ENCODE measurements at places on chromosomes 1 and 21.

DNA sequence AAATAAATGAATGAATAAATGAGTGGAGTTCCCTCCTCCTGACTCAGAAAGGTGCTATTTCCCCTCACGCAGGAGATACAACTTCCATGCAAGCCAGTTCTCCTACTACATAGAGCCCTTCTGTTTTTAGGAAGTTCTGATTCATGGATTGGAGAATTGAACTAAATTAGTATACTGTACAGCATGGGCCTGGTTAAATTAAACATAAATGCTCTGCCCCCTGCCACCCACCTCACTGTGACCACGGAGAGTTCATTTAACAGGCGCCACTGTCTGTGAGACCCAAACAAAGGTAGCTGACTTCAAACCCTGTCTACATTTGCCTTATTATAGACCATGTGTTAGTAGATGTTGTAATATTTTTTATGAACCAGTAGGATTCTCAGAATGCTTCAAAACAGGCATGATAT lies 9.1 kb upstream of the IRF2BP2 start:
- no peak overlapping the region for H3K4me3 ChIP-seq
- H3K36me3 ChIP-seq, result no peaks in the 10 kb centered on the region
- H3K27me3 ChIP-seq, result no peaks in the 10 kb centered on the region
- peaks cover 21% of the 10 kb centered on the region for H3K4me1 ChIP-seq
- H3K27ac ChIP-seq, result no peak overlapping the region

- H3K27ac ChIP-seq, result no peak overlapping the region
- H3K27me3 ChIP-seq, result peaks cover 19% of the 10 kb centered on the region
- no peaks in the 10 kb centered on the region for H3K36me3 ChIP-seq
- peaks cover 9% of the 10 kb centered on the region for H3K4me1 ChIP-seq
- no peak overlapping the region for H3K4me3 ChIP-seq
Measured at GRCh38 chr1:36118447-36119204, 6.4 kb downstream of the COL8A2 start.

DNA sequence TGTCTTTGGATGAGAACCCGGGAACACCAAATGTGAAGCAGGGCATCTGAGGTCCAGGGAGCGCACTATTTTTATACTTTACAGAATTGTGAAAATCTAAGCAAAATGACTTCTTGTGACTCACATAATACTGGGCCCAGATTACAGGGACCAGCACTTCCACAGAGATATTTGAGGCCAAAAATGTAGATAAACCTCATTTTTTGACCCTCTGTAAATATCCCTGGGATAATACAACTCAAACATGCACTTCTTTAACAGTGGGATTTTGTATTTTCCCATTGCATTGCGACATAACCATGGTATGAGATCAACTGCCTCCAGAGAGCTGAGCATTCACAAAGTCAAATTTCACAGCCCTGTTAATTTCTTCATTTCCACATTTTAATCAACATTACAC lies 289.4 kb upstream of the ADGRL4 start:
- H3K36me3 ChIP-seq, result no peaks in the 10 kb centered on the region
- no peaks in the 10 kb centered on the region for H3K27me3 ChIP-seq
- no peak overlapping the region for H3K27ac ChIP-seq

DNA sequence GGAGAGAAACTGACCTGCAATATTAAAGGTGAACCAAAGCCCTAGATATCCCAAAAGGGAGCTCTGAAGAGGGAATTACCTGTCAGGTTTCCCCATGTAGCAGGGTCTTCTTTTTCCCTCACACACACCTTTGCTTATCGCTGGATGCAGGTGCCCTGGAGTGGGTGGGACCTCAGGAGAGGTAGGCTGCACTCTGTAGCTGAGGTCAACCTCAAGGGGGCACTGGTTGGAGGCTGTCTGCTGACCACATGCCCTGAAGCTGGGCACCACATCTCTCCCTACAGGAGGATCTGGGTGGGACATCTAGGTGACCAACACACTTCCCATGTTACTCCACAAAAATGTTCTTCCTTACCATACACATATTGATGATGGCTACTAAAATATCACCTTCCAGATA lies 298.7 kb upstream of the USP25 start:
- no peak overlapping the region for H3K27ac ChIP-seq
- no peak overlapping the region for H3K4me3 ChIP-seq
- H3K36me3 ChIP-seq, result no peaks in the 10 kb centered on the region
- no peaks in the 10 kb centered on the region for H3K27me3 ChIP-seq

DNA sequence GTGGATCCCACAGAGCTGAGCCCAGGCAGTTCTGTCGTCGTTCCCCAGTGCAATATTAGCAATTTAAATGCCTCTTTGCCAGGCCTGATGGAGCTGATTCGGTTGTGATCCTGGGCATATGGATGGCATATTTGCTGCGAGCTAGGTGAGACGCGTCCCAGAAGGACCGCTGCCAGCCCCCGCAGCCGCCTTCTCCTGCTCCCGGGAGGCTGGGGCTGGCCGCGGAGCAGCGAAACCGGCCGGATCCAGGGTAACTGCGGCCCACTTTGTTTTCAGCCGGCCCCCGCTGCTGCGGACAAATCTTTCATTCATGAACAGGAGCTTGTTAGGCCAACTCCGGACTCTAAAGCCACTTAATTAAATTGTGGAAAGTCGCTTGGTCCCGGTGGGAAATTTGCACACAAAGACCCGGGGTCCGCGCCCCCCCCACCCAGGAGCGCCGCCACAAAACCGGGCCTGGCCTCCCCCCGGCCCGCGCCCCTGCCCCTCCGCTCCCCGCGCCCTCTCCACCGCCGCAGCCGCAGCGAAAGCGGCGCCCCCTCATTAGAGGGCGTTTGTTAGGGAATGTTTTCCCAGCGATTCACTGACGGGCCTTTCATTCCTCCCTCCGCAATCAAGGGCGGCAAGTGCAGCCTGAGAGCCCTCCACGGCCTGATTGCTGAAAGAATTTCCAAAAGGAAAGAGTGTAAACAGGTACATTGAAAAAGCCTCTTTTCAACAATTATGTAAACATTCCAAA lies 383.3 kb downstream of the RRAGC start:
- H3K4me1 ChIP-seq, result peaks cover 11% of the 10 kb centered on the region
- no peak overlapping the region for H3K4me3 ChIP-seq
- DNase-seq, result no peak
- H3K36me3 ChIP-seq, result no peaks in the 10 kb centered on the region

DNA sequence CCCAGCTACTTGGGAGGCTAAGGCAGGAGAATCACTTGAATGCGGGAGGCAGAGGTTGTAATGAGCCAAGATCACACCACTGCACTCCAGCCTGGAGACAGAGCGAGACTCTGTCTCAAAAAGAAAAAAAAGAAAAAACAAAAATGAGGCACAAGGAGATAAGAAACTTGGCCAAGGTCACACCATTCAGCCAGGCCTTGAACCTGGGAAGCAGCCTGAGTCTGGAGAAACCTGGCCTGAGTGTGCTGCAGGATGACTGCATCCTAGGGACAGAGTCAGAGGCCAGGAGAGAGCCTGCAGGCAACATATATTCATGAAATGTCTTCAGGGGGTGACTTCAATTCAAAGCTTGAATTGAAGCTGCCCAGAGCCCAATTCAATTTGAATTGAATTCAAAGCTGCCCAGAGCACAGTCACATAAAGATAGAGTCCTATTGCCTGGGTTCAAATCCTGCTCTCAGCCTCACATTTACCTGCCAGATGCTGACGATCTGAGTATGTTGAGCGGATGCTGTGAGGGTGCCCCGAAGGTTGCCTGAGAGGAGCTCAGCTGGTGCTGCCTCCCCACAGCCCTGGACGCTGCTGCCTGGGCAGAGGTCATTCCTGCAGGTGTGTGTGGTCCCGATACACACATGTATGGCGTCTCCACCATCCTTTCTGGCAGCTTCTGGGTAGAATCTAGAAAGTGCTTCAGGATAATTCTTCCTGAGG lies 307.7 kb downstream of the AJAP1 start:
- no peak overlapping the region for H3K27ac ChIP-seq
- DNase-seq, result no peak
- H3K36me3 ChIP-seq, result no peaks in the 10 kb centered on the region
- H3K4me3 ChIP-seq, result no peak overlapping the region
- peaks cover 2% of the 10 kb centered on the region for H3K4me1 ChIP-seq

GRCh38 chr1:64497088-64497883 lies 27.4 kb downstream of the CACHD1 start:
- DNase-seq, result no peak
- H3K4me3 ChIP-seq, result no peak overlapping the region
- peaks cover 52% of the 10 kb centered on the region for H3K27me3 ChIP-seq
- no peaks in the 10 kb centered on the region for H3K36me3 ChIP-seq
- peaks cover 2% of the 10 kb centered on the region for H3K4me1 ChIP-seq

- no peak overlapping the region for H3K4me3 ChIP-seq
- no peaks in the 10 kb centered on the region for H3K36me3 ChIP-seq
- H3K27me3 ChIP-seq, result peaks cover 7% of the 10 kb centered on the region
- H3K27ac ChIP-seq, result no peak overlapping the region
- DNase-seq, result no peak
- H3K4me1 ChIP-seq, result no peaks in the 10 kb centered on the region
Measured at GRCh38 chr1:112444269-112444668, 48.3 kb downstream of the CTTNBP2NL start.

- peaks cover 42% of the 10 kb centered on the region for H3K4me1 ChIP-seq
- peak overlapping the region; percentile 97 for H3K4me3 ChIP-seq
- peak overlapping the region; percentile 97 for H3K27ac ChIP-seq
- no peak for DNase-seq
Measured at GRCh38 chr1:109984190-109984455, 442 bp upstream of the AHCYL1 start.

- no peak for DNase-seq
- no peak overlapping the region for H3K27ac ChIP-seq
- H3K4me1 ChIP-seq, result peaks cover 7% of the 10 kb centered on the region
- peak overlapping the region; percentile 73 for H3K4me3 ChIP-seq
Measured at GRCh38 chr1:94247138-94248094, 10.0 kb upstream of the ARHGAP29 start.

DNA sequence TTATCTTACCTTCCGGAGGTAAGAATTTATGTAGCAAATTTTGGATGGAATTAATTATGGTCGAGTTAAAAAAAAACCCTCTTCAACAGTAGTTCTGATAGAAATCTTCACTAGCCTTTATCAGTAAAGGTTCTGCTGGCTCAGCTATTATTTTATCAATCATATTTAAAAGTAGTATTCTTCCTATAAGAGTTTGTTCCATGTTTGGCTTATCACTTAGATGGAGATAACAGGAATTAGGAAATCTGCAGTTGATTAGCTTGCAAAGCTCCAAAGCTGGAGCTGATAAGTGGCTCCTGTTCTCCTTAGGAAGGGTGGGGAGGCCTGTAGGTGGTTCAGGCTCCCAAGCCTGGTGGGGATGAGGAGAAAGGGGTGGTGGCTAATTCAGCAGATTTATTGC lies 31.5 kb upstream of the DUSP10 start:
- DNase-seq, result no peak
- H3K27me3 ChIP-seq, result no peaks in the 10 kb centered on the region
- no peak overlapping the region for H3K27ac ChIP-seq
- H3K4me1 ChIP-seq, result peaks cover 53% of the 10 kb centered on the region

- DNase-seq, result no peak
- no peak overlapping the region for H3K4me3 ChIP-seq
- H3K27me3 ChIP-seq, result no peaks in the 10 kb centered on the region
- peaks cover 14% of the 10 kb centered on the region for H3K4me1 ChIP-seq
- H3K27ac ChIP-seq, result no peak overlapping the region
Measured at GRCh38 chr21:39216290-39216689, 33.0 kb upstream of the PSMG1 start.

- DNase-seq, result no peak
- H3K36me3 ChIP-seq, result no peaks in the 10 kb centered on the region
Measured at GRCh38 chr1:76203127-76203526, 128.6 kb downstream of the ST6GALNAC3 start.

DNA sequence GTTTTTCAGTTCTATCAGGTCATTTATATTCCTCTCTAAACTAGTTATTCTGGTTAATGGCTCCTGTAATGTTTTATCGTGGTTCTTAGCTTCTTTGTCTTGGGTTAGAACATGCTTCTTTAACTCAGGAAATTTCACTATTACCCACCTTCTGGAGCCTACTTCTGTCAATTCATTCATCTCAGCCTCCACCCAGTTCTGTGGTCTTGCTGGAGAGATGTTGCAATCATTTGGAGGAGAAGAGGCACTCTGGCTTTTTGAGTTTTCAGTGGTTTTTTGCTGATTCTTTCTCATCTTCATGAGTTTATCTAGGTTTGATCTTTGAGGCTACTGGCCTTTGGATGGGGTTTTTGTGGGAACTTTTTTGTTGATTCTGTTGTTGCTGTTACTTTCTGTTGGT lies 213.0 kb downstream of the BRINP2 start:
- no peaks in the 10 kb centered on the region for H3K27me3 ChIP-seq
- DNase-seq, result no peak
- H3K36me3 ChIP-seq, result no peaks in the 10 kb centered on the region
- H3K27ac ChIP-seq, result no peak overlapping the region
- no peak overlapping the region for H3K4me3 ChIP-seq

- peaks cover 2% of the 10 kb centered on the region for H3K4me1 ChIP-seq
- peaks cover 22% of the 10 kb centered on the region for H3K36me3 ChIP-seq
- no peaks in the 10 kb centered on the region for H3K27me3 ChIP-seq
- no peak overlapping the region for H3K4me3 ChIP-seq
Measured at GRCh38 chr1:222557148-222557547, 9.2 kb upstream of the HHIPL2 start.

DNA sequence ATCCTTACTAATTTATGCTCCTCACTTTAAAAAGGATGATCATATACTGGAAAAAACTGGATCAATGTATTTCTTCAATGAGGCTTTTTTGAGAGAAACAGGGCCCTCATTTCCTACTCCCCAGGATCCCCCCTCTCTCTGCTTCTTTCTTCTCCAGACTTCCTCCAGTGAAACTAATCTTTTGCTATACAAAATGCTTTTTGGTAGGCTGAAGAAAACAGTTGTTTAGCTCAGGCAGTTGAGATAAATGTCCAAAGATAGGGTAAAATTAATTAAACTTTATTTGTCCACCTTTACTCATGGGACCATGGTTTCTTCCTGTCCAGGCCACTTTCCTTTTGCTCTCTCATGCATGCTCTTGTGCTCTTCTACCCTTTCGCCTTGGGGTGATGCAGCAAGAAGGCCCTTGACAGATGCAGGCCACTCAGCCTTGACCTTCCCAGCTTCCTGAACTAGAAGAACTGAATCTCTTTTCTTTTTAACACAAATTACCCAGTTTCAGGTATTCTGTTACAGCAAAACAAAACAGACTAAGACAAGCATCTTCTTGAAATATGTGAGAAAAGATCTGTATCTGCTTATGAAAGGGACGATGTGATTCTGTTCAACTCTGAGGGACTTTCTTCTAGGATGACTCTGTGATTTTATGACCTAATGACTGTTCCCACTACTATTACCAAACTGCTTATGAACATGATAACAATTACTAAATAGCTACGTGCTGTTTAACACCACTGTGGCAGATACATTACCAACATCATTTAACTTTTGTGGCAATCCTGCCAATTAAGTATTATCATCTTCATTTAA lies 63.7 kb downstream of the NVL start:
- peaks cover 62% of the 10 kb centered on the region for H3K36me3 ChIP-seq
- H3K27me3 ChIP-seq, result no peaks in the 10 kb centered on the region
- no peak for DNase-seq
- peak overlapping the region; percentile 3 for H3K4me3 ChIP-seq
- peak overlapping the region; percentile 82 for H3K27ac ChIP-seq
- H3K4me1 ChIP-seq, result peaks cover 38% of the 10 kb centered on the region

- no peak overlapping the region for H3K4me3 ChIP-seq
- H3K36me3 ChIP-seq, result no peaks in the 10 kb centered on the region
- H3K27ac ChIP-seq, result no peak overlapping the region
Measured at GRCh38 chr1:8825985-8826481, 8.6 kb upstream of the RERE start.
